GM12878 (cell line): ENCODE measurements at places on chromosomes 6 and 20. TPM values are rescaled to one million over a fixed set of nuclear protein-coding genes. Genes with fewer than 3 reads are reported as not detected.

Gene GHRH
- not detected in 2 replicates for total RNA-seq

Gene VNN1
- total RNA-seq: not detected in 2 replicates

Gene C20orf144
- 0.11 and 0.23 TPM in 2 replicates for total RNA-seq

Gene SLC26A8
- 0.35 TPM in 1 of 2 replicates, not detected in the other for total RNA-seq

Gene KHDC1L
- total RNA-seq: not detected in 2 replicates

DNA sequence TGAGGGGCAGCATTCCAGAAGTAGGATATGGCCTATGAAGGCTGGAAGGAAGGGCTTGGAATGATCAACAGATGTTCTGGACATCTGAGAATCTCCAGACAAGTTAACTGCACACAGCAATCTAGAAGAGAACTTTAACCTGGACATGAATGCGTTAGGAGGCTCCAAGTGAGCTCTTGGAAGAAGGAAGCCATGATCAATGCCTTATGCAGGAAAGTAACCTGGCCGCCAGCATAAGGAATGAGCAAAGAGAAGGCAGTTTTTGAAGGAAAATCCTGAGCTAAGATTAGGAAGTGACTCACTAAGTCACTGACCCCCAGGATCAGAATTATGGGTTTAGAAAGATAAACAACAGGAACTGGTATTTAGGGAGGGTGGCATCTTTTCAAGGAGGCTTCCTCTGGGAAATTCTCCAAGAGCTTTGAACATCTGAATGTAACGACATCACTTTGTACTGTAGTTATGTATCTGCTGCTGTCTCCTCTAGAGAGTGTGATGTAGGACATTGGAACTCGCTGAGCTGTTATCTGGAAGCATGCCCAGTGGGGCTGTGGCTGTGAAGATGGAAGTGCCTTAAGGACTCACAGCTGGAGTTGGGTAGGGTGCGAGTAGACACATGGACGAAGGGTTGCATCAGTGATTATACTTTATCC, 236.8 kb downstream of the PACRG start:
- H3K27me3 ChIP-seq: no peaks in the 10 kb centered on the region
- no peaks in the 10 kb centered on the region for H3K36me3 ChIP-seq
- H3K4me1 ChIP-seq: no peaks in the 10 kb centered on the region
- no peak overlapping the region for H3K4me3 ChIP-seq
- H3K27ac ChIP-seq: no peak overlapping the region

- no peak overlapping the region for H3K27ac ChIP-seq
- no peak for DNase-seq
- H3K4me1 ChIP-seq: no peaks in the 10 kb centered on the region
- no peaks in the 10 kb centered on the region for H3K36me3 ChIP-seq
- H3K4me3 ChIP-seq: no peak overlapping the region
- H3K27me3 ChIP-seq: no peaks in the 10 kb centered on the region; the same call in 1 of the 2 replicates
These were observed 12.9 kb upstream of the WFDC2 start for GRCh38 chr20:45456632-45457031.

DNA sequence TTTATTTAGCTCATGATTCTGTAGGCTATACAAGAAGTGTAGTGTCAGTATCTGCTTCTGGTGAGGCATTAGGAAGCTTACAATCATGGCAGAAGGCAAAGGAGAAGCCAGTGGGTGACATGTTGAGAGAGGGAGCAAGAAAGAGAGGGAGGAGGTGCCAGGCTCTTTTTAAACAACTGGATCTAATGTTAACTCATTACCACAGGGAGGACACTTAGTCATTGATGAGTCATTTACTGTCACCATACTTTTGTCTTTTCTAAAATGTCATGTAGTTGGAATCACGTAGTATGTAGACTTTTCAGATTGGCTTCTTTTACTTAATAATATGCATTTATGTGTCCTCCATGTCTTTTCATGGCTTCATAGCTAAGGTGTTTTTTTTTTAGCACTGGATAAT, 58.1 kb downstream of the NUS1 start:
- H3K4me1 ChIP-seq: no peaks in the 10 kb centered on the region
- no peaks in the 10 kb centered on the region for H3K36me3 ChIP-seq
- H3K27me3 ChIP-seq: no peaks in the 10 kb centered on the region
- no peak overlapping the region for H3K4me3 ChIP-seq
- H3K27ac ChIP-seq: no peak overlapping the region
- DNase-seq: no peak
